Peyer's patch (tissue), 4 donors: ENCODE measurements at places on chromosomes 12 and 14. TPM values are rescaled to one million over a fixed set of nuclear protein-coding genes. Genes with fewer than 3 reads are reported as not detected.

Gene FAM186B
- total RNA-seq = not detected

Gene HSPB8
- total RNA-seq = 10.0 TPM

Gene MORN3
- not detected for total RNA-seq

DNA sequence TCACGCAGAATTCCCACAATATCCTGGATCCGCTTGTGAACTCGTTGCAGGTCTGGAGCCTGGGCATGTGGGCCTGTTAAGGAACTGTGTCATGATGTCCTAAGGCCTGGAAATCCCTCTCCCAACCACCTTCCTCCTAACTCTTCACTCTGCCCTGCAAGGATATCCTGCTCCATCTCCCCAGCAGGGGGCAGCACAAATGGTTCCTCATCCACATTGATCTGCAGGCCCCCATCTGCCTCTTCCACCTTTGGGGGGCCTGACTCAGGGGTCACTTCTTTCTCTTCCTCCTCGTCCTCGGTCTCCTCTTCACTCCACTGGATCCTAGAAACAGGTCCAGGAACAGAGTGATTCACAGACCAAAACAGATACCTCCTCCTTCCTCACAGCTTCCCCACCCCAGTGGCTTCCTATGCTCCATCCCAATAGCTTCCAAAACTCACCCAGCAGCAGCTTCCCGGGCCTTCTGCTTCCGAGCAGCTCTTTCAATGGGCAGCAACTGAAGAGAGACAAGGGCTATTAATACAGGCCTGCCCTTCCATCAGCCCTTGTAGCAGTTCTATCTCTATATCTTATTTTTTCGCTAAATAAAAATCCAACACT lies 4.5 kb downstream of the NOP2 start:
- peak; percentile 73 for DNase-seq

GRCh38 chr12:132728502-132728901 lies 17.9 kb downstream of the PGAM5 start:
- DNase-seq = no peak

DNA sequence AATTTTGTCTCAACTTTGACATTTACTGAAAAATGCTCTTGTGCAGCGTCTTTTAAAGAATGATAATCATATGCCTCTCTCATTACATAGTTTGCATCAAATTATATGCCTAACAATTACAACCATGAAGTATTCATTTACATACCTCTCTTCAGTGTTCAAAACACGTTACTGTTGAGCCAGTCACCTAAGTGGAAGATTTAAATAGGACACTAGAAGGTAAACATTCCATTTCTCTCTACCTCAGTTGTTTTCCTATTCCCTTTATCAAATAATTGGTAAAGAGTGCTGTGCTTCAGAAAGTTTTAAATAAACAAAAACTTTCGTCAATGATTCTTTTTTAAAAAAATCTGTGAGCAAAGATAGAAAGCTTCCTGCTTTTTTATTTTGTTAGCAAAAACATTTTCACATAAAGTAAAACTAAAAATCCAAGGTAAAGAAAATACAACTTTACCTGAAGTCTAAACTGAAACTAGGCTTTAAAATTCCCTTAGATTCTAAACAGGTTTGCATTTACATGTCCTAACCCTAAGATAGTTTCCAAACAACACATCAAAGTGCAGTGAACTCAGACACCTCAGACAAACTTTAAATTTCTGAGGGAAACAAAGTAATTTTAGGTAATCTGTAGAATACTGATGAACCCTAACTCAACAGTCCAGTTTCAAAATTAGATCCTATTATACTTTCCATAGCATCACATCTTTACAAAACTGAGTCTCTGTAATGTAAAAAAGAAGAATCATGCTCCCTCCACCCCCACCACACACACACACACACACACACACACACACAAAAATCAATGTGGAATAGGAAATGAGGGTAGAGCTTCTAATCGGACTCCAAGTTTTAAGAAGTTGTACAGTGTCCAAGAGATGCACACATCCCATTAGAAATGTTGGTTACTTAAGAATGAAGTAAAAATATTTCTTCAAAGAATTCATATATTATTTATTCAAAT lies 46.2 kb downstream of the PAWR start:
- no peak for DNase-seq
